ENCODE measurements at places on chromosomes 3 and 15.

DNA sequence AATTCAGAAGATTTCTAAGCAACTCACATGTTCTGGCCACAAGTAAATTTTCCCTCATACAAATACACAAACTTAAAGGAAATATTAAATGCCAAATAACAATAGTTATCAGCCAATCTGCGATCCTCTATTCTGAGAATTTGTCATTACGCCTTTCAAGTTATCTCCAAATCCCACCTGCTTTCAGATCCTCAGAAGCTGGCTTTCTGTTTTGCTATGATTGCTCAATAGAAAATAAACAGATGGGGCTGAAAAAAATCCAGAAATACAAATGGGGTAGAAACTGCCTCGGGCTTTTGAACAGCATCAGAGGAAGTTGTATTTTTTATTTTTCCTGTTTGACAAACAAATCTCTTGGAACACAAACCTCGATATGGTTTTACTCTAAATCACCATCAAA is 74.0 kb upstream of the CNTN4 start:
- no peak for DNase-seq

- DNase-seq: no peak
Observed at GRCh38 chr15:100291106-100291505, 50.7 kb downstream of the ADAMTS17 start.

- DNase-seq: no peak
Observed at GRCh38 chr3:123002100-123002748, 25.3 kb downstream of the SEMA5B start.

DNA sequence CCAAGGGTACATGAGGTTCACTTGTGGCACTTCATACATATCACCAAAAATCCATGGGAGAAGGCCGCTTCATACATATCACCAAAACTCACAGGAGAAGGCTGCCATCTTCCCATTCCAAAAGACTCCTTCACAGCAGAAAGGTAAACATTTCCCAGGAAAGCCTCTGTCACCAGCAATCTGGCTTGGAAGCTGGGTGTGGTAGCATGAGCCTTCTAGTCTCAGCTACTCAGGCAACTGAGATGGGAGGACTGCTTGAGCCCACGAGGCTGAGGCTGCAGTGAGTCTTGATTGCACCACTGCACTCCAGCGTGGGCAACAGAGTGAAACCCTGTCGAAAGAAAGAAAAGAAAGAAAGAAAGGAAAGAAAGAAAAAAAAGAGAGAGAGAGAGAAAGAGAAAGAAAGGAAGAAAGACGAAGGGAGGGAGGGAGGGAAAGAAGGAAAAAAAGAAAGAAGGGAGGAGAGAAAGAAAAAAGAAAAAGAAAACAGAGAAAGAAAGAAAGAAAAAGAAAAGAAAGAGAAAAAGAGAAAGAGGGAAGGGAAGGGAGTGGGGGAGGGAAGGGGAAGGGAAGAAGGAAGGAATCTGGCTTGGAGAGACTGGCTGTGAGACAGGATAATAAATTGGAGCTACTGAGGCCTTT is 7.2 kb downstream of the LRIG1 start:
- DNase-seq: no peak

- no peak for DNase-seq
Observed at GRCh38 chr3:46141813-46142212, 66.3 kb downstream of the CCR1 start.

DNA sequence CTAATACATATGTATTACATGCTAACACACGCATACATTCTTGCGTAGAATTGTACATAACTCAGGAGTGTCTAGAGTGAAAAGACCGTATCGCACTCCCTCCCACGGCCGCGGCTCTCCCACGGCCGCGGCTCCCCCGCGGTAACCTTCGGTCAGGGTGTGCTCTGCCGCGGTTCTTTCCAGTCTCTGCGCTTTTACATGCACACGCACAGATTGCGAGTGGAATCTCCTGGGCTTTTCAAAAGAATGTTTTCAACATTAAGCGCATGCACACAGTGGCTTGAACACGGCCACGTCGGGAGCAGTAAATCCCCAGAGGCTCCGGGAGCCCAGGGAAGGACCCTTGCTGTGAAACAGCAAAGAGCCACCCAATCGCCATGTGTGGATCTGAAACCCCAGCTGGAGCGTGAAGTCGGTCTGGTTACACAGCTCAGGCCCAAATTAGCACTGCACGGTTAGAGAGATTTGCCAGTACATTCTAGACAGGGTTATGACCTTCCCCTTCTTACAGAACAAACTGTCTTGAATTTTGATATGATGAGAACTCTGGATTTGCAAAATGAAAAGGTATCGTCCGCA is 805 bp upstream of the RGMA start:
- no peak for DNase-seq

DNA sequence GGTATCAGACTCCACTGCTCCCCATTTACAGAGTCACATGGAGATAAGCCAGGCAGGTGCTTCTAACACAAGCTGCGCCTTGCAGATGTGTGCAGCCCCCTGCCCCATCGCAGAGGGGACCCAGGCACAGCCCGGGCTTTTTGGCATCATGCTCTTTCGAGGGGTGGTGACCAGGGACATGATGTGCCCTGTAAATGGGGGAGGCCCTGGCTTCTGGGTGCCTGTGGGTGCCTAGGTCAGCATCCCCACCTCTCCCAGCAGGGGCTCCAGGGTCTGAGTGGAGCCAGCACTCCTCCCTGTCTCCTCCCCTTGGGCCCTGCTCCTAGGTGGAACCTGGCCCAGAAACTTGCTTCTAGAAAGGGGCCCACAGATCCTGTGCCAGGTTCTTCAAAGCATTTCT is 15.2 kb downstream of the TRPM1 start:
- DNase-seq: no peak

DNA sequence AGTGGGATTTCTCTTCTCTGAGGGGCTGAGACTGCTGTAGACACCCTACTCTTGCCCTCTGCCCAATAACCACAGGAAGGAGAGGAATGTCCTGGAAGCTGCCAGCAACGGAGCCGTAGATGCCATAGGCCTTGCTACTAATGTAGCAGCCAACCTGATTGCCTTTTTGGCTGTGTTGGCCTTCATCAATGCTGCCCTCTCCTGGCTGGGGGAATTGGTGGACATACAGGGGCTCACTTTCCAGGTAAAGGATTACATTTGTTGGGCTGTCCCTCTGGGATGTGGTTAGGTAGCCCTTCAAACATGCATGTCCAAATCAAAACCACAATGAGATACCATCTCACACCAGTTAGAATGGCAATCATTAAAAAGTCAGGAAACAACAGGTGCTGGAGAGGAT is 16.1 kb downstream of the SLC28A2 start:
- DNase-seq: no peak

DNA sequence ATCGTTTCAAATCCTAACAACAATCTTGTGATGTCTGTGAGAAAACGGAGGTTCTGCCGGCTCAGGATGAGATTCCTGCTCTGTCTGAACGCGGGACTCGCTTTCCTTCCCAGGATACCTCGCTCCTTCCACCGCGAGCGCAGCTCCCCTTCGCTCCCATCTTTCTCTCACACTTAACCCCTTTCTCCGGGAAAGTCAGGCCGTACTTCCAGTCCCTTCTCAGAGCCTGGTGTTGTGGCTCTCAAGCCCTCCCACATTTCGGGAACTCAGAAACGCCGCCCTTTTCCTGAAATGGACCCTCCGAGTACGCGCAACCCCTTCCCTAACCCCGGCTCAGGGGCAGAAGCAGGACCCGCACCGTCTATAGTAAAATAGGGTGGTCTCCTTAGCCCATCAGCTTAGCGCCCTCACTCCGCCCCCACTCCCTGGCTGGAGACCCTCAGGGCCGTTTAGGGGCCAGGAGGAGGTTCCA is 378 bp upstream of the FEM1B start:
- peak; percentile 69 for DNase-seq

- peak; percentile 71 for DNase-seq
Observed at GRCh38 chr15:63891079-63891767, 57.5 kb upstream of the HERC1 start.
